ENCODE measurements at places on chromosomes 5 and 9.

GRCh38 chr5:78527054-78527859 is 121.3 kb downstream of the LHFPL2 start:
- peak; percentile 70 for ATAC-seq

- no peak for ATAC-seq
Observed at GRCh38 chr5:135149956-135150723, 116.1 kb upstream of the PITX1 start.

- ATAC-seq: no peak
Observed at GRCh38 chr9:98607787-98608186, 100.9 kb downstream of the GABBR2 start.

- no peak for ATAC-seq
Observed at GRCh38 chr9:84027201-84027600, 46.6 kb downstream of the RMI1 start.

GRCh38 chr9:124453586-124454191 is 3.4 kb downstream of the ADGRD2 start:
- no peak for ATAC-seq

DNA sequence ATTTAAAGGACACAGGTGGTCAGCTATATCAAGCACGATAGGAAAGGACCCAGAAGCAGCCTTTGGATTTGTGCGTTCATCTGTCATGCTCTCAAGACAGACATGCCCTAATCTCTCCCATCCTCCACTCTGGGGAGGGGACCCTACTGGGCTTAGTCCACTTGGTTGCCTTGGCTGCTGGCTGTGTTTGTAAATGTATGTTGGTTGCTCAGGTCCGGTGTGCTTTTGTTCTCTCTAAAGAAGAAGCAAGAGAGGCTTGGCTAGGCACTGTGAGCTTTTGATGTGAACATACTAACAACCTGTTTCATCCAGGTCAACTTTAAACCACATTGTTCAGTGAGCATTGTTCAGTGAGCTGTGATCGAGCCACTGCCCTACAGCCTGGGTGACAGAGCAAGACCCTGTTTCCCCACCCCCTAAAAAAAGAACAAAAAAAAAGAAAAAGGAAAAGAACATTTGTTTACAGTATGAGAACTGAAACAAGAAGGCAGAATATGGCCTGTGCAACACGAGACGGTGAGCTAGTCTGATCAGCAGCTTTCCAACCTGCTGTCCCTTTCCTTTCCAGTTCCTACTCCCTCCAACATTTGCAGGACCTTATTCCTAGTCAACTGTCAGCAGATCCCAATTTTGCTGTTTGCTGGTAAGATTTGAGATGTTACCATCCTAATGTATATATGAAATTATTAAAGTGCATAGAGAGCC is 228.3 kb downstream of the ARHGAP26 start:
- no peak for ATAC-seq

GRCh38 chr9:133148199-133149129 is 15.2 kb downstream of the GBGT1 start:
- peak; percentile 54 for ATAC-seq

- no peak for ATAC-seq
Observed at GRCh38 chr5:179165421-179166170, 105.4 kb downstream of the ZNF354C start.

DNA sequence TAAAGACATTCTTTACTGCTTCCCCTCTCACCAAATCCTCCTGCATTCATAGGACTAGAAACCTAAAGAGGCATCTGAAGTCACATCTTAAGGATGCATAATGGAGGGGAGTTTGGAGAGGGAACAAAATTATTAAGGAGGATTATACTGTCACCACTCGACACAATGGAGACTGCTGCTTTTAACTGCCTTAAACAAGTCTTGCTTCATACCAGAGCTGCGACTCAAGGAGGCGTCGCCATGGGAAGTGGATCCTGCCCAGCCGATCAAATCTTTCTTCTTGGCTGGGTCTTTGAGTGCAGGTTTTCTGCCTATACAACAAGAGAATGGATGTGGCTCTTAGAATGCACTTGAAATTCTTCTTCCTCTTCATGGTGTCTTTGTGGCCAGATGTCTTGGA is 66.7 kb upstream of the FOXE1 start:
- ATAC-seq: 0 out of 3 replicates have a peak, but pooled peaks have one; percentile 39

DNA sequence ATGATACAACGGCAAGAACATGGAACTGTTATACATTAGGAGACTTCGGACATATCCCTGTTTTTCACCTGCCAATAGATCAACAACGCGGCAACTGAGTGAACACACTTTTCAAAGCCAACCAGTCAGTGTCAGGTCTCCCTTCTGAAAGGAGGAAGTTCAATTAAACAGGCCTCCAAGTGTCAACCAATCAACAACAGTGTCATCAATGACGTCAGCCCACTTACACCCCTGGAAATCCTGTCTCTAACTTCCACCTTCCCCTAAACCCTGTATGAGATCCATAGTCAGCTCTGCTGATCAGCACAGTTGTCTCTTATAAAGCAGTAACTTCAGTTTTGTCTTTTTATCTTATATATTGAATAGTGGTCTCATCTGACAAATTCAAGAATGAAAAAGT is 36.6 kb downstream of the DMRT3 start:
- no peak for ATAC-seq

DNA sequence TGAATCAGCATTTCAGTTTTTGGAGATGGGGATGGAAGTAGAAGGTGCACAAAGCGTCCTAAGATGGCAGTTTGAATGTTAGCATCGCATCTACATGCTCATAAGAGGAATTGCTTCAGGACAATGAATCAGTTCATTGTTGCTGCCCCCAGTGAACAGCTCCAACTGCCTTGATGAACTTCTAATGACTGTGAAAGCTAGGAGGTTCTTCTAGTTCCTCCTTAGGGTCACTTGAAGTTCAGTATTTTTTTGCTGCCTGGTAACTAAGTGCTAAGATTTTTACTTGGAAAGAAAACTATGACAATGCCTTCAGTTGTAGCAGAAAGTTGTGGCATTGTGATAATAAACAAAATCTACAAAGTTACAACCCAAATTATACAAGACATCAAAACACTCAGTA is 271.6 kb downstream of the RAB3C start:
- ATAC-seq: no peak

DNA sequence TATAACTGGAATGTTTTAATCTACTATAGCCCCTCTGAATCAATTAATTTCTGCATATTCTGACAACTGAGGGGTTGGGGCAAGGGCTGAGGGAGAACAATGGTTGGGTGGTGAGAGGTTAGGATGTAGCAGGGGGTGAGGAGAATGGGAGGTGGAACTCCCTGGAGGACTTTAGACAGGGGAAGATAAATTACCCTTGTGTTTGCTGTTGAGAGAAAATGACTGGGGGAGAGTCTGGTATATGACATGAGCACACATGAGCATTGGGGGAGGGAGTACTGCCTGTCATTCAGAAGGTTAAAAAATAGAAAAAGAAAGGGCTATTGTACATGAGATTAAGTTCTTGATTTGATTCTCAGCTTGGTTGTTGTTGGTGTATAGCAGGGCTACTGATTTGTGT is 37.2 kb upstream of the PAPPA start:
- ATAC-seq: no peak

- no peak for ATAC-seq
Observed at GRCh38 chr9:94449486-94449885, 105.4 kb upstream of the PCAT7 start.
